ENCODE measurements at places on chromosomes 2 and 18.

DNA sequence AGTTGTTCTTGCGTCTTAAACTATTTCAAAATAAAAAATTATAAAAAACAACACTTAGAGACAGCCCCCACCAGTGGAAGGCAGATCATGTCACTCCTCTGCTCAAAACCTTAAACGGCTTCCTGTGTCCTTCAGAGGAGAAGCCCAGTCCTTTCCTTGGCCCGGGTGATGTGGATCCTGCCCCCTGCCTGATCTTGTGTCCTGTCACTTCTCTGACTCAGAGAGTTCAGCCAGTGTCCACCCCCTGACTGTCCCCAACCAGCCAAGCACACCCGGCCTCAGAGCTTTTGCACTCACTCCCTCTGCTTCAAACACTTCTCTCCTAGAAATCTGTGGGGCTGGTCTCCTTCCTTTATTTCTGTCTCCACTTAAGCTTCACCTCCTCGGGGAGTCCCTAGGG lies 35.4 kb downstream of the TOGARAM2 start:
- DNase-seq: no peak

DNA sequence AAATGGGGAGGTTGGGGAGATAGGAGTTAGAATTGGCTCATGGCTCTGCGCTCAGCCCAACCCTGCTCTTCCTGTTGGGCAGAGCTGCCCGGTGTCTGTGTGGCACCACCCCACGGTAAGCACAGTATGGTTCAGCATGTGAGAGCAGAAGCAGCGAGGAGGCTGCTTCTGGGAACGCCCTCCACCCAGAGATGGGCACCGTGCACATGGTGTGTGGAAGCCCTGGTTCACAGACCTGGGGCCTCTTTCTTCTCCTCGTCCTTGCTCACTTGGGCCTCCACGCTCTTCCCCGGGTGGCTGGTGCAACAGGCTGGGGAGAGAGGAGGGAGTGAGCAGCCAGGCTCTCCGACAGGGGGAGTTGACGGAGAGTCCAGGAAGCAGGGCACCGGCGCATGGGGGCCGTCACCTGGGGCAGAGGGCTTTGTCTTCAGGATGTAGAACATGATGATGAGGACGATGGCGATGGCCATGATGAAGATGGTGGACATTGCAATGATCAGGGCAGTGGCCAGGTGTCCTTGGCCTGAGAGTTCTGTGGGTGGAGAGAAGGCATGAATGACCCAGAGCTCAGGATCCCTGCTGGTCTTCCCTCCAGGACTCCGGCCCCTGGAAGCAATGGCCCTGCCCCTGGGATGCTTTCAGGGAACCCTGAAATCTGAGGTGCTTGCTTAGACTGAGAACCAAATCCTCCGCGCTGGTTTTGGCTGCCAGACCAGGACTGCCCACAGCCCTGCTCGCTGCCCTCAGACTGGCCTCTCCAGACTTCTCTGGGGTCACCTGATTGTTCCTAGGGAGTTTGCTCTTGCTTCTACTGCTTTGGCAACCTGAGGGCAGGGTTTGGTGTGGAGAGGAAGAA lies 78.3 kb downstream of the EDAR start:
- DNase-seq: no peak

- no peak for DNase-seq
These were observed 38.0 kb downstream of the KCNE4 start for GRCh38 chr2:223090039-223090438.

DNA sequence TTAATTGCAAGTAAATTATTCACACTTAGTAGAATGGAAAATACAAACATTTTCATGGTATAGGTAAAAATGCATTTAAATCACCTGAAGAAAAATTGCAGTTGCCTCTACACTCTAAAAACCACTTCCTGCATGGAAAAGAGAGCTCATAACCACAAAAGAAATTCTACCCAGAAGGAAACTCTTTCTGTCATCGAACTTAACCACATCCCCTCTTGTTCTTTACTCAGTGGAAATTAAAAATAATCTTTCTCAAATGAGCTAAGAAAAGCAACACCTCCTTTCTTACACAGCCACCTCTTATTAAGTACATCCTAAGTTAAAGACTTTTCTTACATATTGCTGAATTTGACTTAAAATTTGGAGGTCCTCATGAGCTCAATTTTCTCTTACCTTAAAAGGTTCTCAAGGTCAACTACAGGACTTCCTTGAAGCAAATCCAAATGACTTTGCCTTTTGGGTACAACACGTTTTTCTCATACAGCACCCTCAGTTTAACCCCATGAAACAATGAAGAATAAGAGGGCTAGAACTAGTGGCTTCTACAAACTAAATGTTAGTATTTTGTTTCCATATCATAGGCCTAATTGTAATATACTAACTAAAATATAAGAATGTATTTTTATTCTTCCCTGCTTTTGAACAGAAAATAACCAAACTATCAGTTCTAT lies 109.1 kb upstream of the CRIM1 start:
- DNase-seq: no peak

GRCh38 chr2:74628538-74629105 lies 19.5 kb downstream of the M1AP start:
- DNase-seq: no peak

Data from K562 (cell line).